ENCODE measurements at places on chromosomes 3 and 15. TPM values are rescaled to one million over a fixed set of nuclear protein-coding genes. Genes with fewer than 3 reads are reported as not detected.

The PLIN1 gene
- total RNA-seq = 0.50 TPM

The LRRIQ4 gene
- 0.15 TPM for total RNA-seq

The KBTBD8 gene
- 23.3 TPM for total RNA-seq

The PBRM1 gene
- 78.6 TPM for total RNA-seq

GRCh38 chr3:47250309-47251060 is 32.1 kb downstream of the KIF9 start:
- DNase-seq = no peak

GRCh38 chr3:150251187-150252062 is 156.7 kb upstream of the TSC22D2 start:
- no peak for DNase-seq

DNA sequence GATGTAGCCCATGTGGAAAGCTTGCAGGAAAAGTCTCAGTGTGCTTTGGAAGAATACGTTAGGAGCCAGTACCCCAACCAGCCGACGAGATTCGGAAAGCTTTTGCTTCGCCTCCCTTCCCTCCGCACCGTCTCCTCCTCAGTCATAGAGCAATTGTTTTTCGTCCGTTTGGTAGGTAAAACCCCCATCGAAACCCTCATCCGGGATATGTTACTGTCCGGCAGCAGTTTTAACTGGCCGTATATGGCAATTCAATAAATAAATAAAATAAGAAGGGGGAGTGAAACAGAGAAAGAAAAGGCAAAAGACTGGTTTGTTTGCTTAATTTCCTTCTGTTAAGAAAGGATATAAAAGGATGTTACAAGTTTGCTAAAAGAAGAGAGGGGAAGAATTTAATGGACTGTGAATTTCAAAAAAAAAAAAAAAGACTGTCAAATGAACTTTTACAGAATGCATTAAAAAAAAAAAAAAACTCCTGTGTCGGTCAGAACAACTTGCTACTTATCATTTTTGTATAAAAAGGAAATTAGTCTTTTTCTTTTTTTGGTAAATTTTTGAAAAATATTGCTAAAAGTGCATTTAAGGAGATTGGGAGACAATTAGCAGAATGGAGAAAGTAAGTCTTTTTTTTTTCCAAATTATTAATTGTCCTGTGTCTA is 7.0 kb downstream of the NR2F2 start:
- DNase-seq = no peak

DNA sequence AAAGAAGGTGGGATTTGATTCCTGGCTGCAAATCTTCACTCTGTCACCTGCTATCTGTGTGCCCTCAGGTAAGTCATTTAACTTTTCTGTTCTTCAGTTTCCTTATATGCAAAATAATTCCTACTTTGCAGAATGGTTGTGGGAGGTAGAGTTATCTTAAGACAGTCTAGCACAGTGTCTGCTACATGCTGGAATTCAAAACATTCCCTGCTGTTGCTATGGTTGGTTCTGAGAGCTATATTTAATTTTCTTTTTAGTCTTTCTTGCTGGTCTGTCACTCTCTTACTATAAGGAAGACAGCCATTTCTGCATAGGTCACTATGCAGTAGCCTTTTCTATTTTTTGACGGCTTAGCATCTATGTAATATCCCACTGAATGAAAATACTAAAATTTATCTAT is 4.0 kb upstream of the ADPGK start:
- DNase-seq = no peak

DNA sequence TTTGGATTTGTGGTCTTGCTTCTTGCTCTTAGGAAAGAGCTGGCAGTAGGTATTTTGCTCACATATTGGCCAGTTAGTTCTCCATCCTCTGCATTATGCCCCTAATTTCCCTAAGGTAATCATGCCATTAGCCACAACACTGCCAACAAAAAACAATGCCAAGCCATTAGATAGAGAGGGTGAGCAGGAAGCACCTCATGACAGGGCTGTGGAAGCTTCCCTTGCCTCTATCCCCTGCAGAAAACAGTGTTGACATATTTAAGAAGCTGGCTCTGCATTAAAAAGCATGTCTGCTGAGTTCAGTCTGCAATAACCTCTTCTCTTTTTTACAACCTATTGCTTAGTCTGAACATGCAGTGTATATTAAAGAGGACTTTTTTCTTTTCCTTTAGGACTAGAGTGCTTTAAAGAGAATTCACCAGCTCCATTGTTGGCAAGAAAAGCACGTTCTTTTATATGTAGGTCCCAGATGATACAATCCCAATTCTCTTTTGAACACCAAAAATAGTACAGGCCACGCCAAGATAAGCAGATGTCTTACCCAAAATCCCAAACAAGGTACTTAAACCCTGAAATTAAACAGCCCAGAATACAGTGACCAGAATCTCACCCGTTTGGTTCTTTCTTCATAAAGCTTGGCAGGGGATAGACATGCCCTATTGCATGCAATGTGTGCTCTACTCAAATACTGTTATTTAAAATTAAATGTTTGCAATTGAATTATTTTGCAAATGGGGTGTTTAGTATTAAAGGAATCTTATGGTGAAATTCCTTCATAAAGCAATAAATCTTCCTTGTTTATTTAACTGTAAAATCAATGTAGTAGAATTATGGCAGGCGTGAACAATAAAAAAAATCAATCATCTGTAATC is 93.7 kb upstream of the UBE3A start:
- no peak for DNase-seq

DNA sequence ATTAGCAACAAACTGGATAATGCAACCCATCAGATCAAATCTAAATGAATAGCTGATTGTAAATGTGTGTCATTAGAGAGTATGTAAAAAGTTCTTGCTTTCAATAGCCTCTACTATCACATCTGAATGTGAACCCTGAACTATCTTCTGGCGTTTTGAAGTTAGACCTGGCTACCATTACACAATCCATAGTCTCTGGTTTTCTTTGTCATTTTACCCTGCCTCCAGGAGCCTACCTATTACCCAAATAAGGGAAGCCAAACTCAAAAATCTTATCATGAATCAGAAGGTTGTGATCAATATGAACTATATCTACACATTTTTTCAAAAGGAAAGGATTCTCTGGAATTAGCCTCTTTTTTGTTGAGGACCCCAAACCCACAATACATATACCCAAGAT is 31.8 kb downstream of the PCYT1A start:
- DNase-seq = no peak

DNA sequence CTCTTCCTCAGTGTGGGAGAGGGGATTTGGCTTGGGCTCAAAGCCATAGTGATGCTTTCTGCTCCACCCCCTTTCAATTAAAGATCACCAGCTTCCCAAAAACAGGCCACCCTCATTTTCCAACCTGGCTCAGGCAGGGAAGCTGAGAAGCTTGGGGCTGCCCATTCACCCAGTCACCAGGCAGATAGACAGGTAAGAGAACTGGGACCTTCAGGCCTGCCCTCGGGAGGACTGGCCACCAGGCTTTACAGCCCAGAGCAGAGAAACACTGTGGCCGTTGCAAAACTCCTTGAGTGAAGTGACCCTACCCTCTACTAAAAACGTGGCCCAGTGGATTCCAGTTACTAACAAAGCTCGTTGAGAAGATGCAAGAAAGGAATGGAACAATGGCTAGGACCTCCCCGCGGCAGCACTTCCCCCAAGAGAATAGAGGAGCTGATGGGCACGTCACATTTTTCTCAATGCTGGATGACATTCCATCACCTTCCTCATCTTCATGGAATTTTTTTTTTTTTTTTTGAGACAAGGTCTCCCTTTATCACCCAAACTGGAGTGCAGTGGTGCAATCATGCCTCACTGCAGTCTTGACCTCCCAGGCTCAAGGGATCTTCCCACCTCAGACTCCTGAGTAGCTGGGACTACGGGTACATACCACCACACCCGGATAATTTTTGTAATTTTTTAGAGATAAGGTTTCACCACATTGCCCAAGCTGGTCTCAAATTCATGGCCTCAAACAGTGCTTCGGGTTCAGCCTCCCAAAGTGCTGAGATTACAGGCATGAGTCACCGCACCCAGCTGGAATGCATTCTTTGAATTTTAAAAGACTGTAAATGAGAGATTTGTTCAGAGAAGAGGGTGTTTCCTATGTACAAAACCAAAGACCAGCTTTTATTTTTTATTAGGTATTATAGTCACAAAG is 37.9 kb downstream of the LIPC start:
- DNase-seq = no peak

GRCh38 chr3:99607151-99607550 is 31.2 kb upstream of the COL8A1 start:
- no peak for DNase-seq

- DNase-seq = no peak
Measured at GRCh38 chr3:72519946-72520604, 328.2 kb downstream of the SHQ1 start.

- DNase-seq = no peak
Measured at GRCh38 chr3:87359826-87360225, 83.4 kb upstream of the POU1F1 start.

DNA sequence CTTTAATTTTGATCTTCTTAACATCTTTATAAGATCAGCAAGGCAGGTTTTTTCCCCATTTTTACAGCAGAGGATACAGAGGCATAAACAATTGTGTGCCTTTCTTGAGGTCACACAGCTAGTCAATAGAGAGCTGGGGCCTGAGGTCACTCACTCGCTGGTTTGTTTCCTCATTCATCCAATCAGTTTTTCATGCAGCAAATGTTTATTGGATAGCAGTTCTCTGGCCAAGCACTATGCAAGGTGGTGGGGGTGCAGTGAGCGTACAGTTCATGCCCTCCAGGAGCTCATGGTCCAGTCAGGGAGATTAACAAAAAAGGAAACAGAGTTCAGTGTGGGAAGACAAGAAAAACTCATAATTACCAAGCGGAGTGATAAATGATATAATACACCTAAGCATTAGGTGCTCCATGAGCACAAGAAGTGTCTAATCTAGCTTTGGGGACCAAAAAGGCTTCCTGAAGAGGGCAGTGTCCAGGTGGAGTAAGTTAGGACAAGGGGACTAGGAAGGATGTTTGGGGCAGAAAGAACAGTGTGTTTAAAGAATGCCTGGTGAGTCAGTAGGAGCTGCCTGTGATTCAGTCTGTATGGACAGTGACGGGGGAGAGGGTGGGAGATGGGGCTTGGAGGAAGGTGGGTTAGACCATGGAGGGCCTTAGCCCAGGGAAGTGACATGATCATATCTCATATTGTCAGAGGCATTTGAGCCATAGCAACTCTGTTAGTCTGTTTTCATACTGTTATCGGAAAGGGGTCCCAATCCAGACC is 29.3 kb downstream of the MAP2K5 start:
- DNase-seq = no peak

GRCh38 chr3:111999484-112000324 is 982 bp downstream of the TAGLN3 start:
- no peak for DNase-seq

GRCh38 chr15:36818260-36818659 is 238.8 kb downstream of the CDIN1 start:
- DNase-seq = no peak

- DNase-seq = no peak
Measured at GRCh38 chr15:27028858-27029477, 58.0 kb downstream of the GABRG3 start.

- no peak for DNase-seq
Measured at GRCh38 chr3:78183906-78184599, 1144.2 kb downstream of the ROBO2 start.

DNA sequence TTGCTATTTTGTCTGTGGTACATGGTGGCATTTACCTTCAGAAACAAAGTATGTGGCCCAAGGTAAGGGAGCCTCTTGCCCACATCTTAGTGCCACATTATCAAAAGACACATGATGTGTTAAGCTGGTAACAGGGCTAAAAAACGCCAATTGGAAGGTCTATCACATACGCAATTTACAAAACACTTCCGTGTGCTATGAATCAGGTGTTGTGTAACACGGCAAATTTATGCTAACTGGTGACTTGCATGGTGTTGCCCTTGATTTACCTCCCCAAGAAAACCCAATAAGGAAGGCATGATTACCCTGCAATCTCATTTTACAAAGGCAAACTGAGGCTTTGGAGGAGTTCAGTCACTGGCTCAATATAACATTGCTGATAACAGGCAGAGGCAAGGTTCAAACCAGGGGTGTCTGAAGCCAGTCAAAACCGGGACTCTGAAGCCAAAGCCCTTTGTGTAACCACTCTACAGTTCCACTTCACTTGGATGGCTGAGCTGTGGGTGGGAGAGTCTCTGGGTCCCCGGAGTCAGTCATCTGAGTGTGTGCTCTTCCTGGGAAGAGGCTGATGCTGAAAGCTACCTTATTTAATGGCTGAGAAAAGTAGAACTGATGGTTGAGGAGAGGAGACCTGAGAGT is 103.9 kb upstream of the BCL6 start:
- no peak for DNase-seq

GRCh38 chr15:50740955-50741354 is 24.6 kb downstream of the SPPL2A start:
- no peak for DNase-seq

DNA sequence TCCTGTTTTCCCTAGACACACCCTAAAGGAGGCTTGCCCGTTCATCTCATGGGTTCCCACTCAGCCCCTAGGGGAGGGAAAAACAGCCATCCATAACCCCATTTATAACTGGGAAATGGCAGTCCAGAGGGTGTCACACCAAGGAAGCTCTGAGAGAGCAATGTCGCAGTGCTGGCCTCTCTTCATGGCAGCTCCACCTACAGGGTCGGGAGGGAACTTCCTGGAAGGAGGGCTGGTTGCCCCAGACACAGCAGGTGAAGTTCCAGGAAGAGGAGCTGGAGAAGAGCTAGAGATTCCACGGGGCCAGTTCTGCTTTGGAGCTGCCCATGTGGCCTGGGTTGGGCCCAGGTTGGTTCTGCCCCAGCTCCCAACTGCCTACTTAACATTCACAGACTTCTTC is 22.3 kb upstream of the LINGO1 start:
- no peak for DNase-seq

DNA sequence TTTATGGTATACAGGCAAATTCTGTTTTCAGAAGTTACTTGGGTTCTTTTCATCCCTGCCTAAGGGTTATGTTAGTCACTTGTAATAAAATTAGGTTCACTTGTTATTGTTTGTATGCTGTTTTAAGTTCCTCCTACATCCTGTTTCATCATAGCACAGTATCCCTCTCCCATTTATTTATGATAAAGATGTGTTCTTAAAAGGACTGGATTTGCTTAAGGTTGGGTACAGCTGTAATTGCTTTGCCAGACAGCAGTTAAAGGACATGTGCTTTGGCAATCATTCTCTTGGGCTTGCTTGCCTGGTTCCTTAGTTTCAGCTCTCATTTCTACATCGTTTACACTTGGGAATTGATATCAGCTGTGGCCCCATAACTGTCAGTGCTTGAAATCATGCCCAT is 11.7 kb downstream of the ATP2C1 start:
- DNase-seq = no peak

- DNase-seq = no peak
Measured at GRCh38 chr3:161770484-161771386, 274.1 kb downstream of the OTOL1 start.
